ENCODE measurements at places on chromosomes 13 and 19.
A peak's percentile ranks its signal among the peaks of the same experiment; 100 is the strongest.

DNA sequence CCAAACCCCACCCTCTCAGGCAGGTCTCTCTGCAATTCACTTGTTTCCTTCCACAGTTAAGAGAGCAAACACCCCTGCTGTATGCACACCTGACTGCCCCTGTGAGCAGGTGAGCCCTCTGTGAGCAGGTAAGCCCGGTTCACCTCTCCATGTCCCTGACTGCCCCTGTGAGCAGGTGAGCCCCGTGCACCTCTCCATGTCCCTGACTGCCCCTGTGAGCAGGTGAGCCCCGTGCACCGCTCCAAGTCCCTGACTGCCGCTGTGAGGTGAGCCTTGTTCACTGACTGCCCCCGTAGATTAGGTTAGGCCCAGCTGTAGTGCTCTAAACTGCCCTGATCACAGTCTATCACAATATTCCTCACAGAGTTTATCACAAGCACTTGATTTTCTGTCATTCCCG, 29.2 kb downstream of the TMTC4 start:
- no peak for DNase-seq

- DNase-seq: peak; percentile 40
Measured at GRCh38 chr19:58569191-58569942, 3.8 kb downstream of the MZF1 start.

DNA sequence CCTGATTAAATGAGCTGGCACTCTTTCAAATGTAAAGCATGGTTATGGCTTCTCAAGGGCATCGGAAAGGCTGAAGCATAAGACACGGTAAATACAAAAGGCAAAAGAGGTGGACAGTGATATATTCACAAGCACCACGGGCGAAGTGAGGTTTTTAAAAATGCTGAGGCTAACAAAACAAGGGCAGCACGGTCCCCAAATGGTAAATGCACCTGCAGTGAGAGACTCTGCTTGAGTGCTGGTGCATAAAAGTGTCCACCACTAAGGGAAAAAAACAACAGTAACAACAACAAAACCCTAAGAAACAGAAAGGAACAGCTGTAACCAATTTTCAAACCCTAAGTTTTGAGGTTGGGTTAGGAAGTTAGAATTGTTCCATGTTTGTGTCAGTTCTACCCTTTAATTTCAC, 234.9 kb downstream of the PCDH9 start:
- DNase-seq: no peak

GRCh38 chr13:106369091-106369490, 166.4 kb downstream of the EFNB2 start:
- no peak for DNase-seq

GRCh38 chr19:35620001-35620400, 7.5 kb downstream of the HAUS5 start:
- DNase-seq: no peak

DNA sequence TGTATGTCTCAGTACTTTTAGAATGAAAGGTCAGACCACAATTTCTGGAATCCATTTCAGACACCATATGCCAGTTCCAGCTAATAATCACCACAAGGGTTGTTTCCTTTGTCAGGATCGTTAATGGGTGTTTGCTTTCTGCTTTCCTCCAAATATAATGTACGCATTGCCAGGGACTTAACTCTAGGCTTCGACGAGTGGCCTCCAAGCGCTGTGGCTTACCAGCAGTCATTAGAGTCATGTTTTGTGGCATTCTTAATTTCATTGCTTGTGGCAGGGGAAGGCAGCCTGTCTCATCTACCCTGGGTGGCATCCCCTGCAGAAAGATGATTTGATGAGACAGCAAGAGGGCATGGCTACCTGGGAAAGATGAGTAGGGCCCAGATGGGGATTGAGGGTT, 22.5 kb downstream of the SAFB start:
- no peak for DNase-seq

- DNase-seq: no peak
Measured at GRCh38 chr19:3949997-3950859, 17.4 kb downstream of the NMRK2 start.

DNA sequence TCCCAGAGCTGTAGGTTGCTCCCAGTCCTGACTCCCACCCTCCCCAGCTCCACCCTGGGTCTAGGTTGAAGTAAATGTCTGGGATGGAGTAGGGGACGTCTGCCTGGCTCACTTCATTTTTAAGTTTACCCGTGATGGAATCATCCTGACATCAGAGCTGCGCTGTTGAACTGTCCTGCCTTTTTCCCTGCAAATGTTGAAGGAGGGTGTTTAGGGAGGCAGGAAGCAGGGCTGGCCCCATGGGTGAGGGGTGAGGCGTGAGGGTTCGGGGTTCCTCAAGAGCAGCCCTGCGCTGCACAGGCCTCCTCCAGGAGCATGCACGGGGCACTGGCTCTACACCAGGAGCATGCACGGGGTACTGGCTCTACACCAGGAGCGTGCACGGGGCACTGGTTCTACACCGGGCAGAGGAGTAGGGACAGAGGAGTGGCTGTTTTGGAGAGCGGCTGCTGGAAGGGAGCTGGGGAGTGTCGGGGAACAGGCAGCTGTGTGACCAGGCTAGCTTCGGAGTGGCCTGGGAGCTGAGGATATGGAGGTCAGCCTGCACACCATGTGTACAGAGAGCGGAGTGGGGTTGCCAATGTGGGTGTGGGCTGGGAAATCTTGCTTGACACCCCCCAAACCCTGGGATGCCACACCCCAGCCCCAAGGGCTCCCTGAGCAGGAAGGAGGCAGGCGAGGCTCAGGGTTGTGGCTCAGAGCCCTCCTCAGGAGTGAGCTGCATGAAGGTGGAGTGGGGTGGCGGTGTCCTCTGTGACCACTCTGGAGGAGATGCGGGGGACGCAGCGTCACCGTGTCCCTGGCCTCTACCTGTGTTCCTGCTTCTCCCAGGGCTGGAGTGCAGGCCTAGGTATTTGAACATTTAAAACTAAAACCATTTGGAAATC, 63.3 kb downstream of the GPR12 start:
- peak; percentile 51 for DNase-seq

- peak; percentile 67 for DNase-seq
Measured at GRCh38 chr19:7970716-7971448, 27.4 kb upstream of the TIMM44 start.

DNA sequence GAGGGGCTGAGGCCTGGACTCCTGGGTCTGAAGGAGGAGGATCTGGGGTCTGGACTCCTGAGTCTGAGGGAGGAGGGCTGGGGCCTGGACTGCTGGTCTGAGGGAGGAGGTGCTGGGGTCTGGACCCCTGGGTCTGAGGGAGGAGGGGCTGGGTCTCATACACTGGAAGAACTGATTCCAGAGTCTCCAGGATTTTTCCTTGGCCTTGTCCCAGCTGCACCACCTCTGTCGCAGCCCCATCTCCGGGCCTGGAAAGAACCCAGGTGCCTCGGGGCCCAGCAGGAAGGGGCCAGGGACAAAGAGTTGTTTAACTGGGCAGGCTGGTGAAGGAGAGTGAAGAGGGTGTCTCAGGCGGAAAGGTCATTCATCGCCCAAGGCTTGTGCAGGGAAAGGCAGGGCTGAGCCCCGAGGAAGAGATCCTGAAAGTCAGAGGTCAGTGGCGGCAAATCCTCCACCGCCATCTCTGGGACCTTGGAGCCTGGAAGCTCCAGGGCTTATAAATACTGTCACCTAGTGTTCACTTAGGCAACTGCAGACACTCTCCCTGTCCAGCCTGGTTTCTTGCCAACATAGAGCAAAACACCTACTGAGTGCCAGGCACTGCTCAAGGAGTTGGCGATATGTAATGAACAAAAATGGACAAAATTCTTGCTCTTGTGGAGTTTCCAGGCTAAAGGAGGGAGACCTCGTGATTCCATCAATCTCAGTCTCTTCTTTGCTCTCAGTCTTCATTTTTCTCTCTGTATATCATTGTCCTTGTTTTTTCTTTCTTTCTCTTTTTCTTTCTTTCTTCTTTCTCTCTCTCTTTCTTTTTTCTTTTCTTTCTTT, 4.4 kb upstream of the KCNN4 start:
- peak; percentile 77 for DNase-seq

GRCh38 chr13:87123987-87124784, 547.0 kb upstream of the SLITRK5 start:
- no peak for DNase-seq

DNA sequence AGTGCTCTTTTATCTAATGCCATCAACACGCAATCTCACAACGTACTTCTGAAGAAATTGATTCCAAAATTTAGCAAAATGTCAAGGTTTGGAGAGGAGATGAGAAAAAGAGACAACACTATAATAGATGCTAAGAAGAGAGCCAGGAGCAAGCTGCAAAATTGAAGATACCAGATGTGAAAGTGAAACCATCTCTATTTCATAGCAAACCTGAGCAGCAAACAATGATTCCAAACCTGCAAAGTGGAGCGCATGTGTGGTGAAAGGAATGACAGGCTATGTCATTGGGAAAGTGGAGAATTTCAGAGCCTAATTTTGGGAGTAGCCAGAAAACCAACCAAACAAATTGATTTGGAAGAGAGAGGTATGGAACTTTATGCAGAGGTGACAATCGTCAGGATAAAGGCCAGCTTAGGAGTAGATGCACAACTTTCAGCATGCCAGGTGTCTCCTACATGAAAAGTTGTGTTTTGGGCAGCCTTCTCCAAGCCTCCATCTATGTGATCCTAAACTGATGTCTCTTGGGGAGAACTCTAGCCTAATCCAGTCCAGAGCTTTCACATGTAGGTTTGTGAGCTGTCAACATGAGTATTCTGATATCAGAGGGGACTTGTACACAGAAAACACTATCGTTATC, 158.4 kb upstream of the FNDC3A start:
- DNase-seq: no peak

GRCh38 chr13:46866150-46866549, 30.7 kb downstream of the HTR2A start:
- DNase-seq: no peak

DNA sequence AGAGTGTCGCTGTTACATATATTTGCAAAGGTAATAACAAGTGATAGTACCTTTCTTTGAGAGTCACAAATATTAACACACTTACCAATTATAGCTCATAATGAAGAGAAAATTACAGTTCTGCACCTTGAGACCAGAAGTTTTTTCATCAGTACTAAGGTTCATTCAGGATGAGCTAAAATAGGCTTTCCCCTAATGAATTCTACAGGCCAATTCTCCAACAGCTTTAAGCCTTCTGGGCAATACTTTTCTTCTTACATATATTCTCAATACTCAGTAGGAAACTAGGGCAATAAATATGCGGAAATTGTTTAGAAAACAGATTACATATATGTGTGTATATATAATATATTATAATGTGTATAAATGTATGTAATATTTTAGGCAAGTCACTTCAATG, 2672.8 kb upstream of the PCDH20 start:
- DNase-seq: no peak

GRCh38 chr13:83943530-83944279, 61.4 kb upstream of the SLITRK1 start:
- no peak for DNase-seq

DNA sequence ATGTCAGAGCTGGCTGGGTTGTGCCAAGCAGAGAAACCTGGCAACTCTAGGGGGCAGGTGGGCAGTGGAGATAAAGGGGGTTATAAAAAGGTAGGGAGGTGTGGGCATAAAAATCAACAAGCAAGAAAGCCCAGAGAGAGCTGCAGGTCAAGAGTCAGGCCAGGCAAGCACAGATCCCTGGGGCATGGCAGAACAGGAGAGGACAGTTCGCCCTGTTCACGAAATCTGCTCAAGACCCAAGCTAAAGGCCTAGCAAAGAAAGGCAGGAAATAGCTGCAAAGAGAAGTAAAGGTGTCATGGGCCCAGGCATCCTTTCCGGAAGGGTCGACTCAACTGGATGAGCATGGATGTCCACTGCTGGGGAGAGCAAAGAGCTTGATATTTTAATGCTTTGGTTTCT, 3.4 kb downstream of the MBNL2 start:
- DNase-seq: no peak

DNA sequence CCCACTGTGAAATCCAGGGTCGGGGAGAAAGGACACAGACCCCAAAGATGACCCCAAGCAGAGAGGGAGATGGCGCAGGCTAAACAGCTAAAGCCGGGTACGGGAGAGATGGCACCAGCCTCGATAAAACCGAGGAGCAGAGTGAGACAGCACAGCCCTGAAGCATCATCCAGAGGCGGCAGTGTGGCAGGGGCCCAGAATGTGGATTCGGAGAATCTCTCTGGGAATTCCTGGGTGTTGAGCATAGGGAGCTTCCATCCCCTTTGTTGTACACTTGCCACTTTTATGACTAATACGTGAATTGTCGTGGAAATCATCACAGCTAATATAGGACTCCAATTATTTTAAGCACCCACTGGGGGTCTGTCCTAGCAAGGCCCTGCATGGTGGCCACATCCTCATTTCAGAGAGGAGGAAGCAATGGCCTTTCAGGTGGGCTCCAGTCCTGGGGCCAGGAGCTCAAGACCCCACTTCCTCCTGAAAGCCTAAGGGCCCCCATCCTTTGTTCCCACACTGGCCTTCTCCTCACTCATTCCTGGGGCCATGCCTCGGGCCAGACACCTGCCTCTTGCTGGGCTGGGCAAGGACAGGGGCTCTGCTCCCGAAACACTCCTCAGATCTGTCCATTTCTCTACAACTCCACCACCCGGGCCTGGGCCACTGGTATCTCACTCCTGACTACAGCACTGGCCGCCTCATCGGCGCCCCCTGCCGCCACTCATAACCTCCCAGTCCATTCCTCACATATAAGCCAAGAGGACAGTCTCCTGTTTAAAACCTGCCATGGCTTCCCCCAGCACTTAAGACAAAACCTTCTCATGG, 29.3 kb upstream of the ATP1A3 start:
- DNase-seq: no peak

- no peak for DNase-seq
Measured at GRCh38 chr13:24660023-24660741, 20.0 kb upstream of the ATP12A start.

DNA sequence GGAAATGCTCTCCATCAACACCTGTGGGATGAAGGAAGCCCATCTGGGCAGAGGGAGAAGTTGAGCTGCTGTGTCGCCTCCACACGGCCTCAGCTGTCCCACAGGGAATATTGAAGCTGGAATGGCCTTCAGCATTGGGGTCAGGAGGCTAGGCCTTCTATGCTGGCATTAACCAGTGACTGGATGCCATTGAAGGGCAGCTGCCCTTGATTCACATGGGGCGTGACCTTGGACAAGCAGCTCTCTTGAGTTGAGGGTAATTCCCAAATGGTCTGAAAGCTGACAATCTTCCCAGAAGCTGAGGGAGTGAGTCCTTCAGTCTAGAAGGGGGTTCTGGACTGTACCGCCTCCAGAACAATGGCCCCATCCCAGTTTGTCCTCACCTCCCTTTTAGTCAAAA, 6.7 kb downstream of the BCL3 start:
- DNase-seq: no peak

- DNase-seq: no peak
Measured at GRCh38 chr13:114154476-114154875, 22.1 kb upstream of the RASA3 start.

- DNase-seq: no peak
Measured at GRCh38 chr19:33669376-33669775, 47.6 kb downstream of the CHST8 start.

DNA sequence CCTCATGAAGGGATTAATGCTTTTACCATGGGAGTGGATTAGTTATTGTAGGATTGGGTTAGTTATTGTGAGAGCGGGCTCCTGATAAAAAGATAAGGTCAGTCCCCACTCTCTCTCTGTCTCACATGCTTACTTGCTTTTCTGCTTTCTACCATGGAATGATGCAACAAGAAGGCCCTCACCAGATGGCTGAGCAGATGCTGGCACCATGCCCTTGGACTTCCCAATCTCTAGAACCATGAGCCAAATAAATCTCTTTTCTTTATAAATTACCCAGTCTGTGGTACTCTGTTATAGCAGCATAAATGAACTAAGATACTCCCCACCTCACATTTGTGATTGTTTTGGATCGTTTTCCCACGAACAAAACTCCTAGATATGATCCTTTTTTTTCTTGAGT, 353.8 kb downstream of the DNAJC15 start:
- DNase-seq: no peak

- no peak for DNase-seq
Measured at GRCh38 chr13:84050536-84050935, 168.3 kb upstream of the SLITRK1 start.
